ENCODE measurements at places on chromosomes 7 and 10. TPM values are rescaled to one million over a fixed set of nuclear protein-coding genes. Genes with fewer than 3 reads are reported as not detected.

The HOXA5 gene
- total RNA-seq: 7.8 TPM

The FFAR4 gene
- 6.7 TPM for total RNA-seq

The GPC2 gene
- total RNA-seq: 2.2 TPM

The ICA1 gene
- total RNA-seq: 38.0 TPM

The CYP2E1 gene
- total RNA-seq: 1.5 TPM

The SUGCT gene
- 1.4 TPM for total RNA-seq

The OGDH gene
- 142 TPM for total RNA-seq

The ARMC3 gene
- 0.57 TPM for total RNA-seq

The ABI1 gene
- total RNA-seq: 40.3 TPM

The A1CF gene
- not detected for total RNA-seq

The EGFR gene
- total RNA-seq: 110 TPM

The CALML3 gene
- not detected for total RNA-seq
